ENCODE measurements at places on chromosomes 4 and X.

DNA sequence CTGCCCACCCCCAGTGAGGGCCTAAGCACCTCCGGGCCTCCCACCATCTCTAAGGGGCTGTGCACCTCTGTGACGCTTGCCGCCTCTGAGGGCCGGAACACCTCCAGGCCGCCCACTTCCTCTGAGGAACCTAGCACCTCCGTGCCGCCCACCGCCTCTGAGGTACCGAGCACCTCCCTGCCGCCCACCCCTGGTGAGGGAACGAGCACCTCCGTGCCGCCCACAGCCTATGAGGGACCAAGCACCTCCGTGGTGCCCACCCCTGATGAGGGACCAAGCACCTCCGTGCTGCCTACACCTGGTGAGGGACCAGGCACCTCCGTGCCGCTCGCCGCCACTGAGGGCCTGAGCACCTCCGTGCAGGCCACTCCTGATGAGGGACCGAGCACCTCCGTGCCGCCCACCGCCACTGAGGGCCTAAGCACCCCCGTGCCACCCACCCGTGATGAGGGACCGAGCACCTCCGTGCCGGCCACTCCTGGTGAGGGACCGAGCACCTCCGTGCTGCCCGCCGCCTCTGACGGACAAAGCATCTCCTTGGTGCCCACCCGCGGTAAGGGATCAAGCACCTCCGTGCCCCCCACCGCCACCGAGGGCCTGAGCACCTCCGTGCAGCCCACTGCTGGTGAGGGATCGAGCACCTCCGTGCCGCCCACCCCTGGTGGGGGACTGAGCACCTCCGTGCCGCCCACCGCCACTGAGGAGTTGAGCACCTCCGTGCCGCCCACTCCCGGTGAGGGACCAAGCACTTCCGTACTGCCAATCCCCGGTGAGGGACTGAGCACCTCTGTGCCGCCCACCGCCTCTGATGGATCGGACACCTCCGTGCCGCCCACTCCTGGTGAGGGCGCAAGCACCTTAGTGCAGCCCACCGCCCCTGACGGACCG lies 977 bp downstream of the MAGEE1 start:
- no peak for DNase-seq

DNA sequence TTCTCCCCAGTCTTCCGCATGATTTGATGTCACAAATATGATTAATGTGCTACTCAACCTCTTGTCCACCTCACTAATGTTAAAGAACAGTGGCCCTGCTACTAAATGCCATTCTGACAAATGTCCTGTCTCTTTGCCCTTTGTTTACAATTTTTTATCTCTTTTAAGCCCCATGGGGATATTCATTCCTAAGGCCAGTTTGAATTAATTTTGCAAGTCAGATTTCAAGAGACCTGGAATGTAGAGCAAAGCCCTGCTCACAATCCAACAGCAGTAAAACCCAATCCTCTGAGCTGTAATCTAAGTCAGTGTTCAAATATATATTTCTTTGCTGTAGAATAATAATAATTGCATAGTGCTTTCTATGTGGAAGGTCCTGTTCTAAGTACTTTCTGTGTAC lies 81.2 kb downstream of the LDB2 start:
- DNase-seq = no peak

DNA sequence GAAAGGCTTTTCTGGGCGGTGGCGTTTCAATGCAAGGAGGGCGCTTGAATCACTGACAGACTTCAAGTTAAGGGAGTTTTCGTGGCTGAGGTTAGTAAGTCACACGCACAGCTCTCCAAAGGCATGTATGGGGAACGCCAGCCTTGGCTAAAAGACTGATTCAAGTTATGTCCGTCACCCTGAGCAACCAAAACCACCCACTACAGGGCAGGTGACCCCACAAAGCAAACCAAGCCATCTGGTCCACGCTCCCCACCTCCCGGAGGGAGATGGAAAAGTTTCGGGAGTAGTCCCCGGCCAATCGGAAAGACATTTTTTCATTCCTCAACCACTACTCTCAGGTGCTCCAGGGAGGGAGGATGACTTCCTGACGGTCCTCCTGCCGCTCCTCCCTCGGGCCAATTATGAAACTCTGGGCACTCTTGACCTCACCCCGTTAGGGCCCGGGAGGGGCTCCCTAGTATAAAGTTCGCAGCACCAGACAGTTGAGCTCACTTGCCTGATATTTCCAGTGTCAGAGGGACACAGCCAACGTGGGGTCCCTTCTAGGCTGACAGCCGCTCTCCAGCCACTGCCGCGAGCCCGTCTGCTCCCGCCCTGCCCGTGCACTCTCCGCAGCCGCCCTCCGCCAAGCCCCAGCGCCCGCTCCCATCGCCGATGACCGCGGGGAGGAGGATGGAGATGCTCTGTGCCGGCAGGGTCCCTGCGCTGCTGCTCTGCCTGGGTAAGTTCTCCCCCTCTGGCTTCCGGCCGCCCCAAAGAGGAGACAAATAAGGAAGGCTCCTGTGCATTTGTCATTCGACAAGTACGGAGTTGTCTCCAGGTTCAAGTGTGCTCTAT lies at the start of gene EREG:
EREG (plus strand) TSS at position 494 of the 840 bp plus-strand sequence; CDS start at position 658, 164 bp downstream.
- DNase-seq = peak; percentile 41

DNA sequence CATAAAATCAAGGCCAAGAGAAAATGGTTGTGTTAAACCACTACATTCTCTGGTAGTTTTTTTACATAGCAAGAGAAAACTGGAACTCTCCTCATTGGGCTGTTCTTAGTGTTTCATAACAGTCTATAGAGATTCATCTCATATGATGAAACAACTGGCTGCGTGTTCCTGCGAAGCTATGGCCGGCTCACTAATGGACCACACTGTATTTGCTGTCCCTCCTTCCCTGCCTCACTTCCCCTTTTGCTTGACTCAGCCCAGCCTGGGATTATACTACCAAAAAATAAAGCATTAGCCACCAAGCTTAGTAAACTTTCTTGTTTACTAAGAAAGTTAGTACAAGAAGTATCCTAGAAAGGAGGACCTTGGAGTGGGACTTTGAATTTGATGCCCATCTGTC lies 31.6 kb upstream of the LSM6 start:
- no peak for DNase-seq

GRCh38 chrX:12439416-12439815 lies 301.1 kb downstream of the FRMPD4 start:
- peak; percentile 55 for DNase-seq

- DNase-seq = no peak
Measured at GRCh38 chrX:149757206-149758067, 16.4 kb upstream of the HSFX1 start.

DNA sequence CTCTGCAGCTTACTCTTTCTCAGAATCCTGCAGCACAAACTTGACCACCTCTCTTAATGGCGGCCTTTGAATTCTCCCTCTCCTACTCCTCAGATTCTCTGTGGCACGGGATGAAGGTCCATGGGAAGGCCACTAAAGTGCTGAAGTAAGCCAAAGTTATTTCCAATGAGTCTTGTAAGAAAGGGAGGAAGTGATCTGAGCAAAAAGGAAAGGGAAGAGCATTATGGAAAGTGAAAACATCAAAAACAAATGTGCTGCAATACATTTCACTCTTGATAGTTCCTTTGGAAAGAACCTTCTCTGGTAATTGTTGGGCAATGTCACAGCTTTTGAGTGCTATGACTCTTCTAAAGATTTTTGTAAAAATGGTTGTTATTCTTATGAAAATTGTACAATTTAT lies 54.3 kb upstream of the CAMK2D start:
- no peak for DNase-seq

DNA sequence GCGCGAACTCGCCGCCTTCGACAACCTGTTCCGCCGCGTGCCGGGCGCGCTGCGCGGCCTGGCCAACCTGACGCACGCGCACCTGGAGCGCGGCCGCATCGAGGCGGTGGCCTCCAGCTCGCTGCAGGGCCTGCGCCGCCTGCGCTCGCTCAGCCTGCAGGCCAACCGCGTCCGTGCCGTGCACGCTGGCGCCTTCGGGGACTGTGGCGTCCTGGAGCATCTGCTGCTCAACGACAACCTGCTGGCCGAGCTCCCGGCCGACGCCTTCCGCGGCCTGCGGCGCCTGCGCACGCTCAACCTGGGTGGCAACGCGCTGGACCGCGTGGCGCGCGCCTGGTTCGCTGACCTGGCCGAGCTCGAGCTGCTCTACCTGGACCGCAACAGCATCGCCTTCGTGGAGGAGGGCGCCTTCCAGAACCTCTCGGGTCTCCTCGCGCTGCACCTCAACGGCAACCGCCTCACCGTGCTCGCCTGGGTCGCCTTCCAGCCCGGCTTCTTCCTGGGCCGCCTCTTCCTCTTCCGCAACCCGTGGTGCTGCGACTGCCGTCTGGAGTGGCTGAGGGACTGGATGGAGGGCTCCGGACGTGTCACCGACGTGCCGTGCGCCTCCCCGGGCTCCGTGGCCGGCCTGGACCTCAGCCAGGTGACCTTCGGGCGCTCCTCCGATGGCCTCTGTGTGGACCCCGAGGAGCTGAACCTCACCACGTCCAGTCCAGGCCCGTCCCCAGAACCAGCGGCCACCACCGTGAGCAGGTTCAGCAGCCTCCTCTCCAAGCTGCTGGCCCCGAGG lies 27.0 kb downstream of the NYX start:
- DNase-seq = no peak

- DNase-seq = no peak
Measured at GRCh38 chrX:154485150-154486051, 1.0 kb downstream of the UBL4A start.

Data from M059J (cell line).